ENCODE measurements at places on chromosomes 13 and 19.
A peak's percentile ranks its signal among the peaks of the same experiment; 100 is the strongest.

DNA sequence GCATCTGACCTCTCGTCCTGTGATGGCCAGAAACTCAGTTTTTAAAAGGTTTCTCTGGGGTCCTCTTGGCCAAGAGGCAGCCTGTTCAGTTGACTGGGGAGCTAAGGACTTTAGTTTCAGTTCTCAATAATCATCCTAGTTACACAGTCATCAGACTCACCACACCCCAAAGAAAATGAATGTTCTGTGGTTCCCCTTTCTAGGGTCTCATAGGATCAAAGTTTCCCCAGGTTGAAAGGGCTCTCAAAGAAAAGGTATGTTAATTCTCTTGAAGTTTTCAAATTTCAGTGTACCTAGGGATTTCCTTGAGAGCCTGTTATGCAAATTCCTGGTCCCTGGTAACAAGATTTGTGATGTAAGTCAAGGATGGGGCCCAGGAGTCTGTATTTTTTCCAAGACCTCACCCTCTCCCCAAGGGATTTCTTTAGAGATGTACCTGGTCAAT lies 94.9 kb downstream of the FAM216B start:
- no peak for DNase-seq

- no peak for DNase-seq
Measured at GRCh38 chr19:23699521-23699860, 12.5 kb upstream of the ZNF675 start.

DNA sequence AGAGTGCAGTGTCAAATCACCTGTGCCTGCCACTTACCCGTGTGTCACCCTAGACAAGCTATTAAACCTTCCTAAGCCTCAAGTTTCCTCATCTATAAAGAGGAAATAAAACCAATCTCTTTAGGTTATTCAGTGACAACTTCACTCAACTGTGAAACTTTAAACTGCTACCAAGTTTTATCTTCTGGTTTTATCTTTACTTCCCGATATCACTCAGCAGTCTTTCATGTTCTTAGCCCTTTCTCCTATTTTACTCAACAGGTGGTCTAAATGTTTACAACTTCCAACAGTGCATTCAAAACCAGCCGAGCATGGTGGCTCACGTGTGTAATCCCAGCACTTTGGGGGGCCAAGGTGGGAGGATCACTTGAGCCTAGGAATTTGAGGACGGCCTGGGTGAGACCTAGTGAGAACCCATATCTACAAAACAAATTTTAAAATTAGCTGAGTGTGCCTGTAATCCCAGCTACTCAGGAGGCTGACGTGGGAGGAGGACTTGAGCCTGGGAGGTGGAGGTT lies 59.6 kb downstream of the GPALPP1 start:
- DNase-seq, result no peak

- DNase-seq, result no peak
Measured at GRCh38 chr13:26272621-26273020, 18.7 kb downstream of the CDK8 start.

- no peak for DNase-seq
Measured at GRCh38 chr19:33339016-33339984, 34.2 kb upstream of the CEBPG start.

DNA sequence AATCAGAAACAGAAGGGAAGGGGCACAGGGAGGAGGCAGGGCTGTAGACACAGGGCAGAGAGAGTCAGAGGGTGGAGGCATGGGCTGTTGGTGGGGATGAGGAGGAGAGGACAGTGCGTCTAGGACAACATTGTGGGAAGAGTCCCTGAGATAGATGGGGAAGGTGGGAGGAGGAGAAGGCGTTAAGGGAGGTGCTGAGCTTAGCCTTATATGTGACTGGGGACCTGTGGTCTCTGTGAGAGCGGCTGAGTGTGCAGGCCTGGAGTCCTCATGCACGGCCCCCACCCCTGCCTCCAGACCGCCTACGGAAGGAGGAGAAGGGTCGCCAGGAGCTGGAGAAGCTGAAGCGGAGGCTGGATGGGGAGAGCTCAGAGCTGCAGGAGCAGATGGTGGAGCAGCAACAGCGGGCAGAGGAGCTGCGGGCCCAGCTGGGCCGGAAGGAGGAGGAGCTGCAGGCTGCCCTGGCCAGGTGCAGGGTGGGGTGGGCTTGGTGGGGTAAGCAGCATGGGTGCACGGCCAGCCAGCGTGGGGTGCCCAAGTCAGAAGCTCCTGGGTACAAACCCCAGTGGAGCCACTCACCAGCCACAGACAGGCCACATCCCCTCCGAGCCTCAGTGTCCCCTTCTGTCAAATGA lies 56.8 kb downstream of the KCNC3 start:
- no peak for DNase-seq

DNA sequence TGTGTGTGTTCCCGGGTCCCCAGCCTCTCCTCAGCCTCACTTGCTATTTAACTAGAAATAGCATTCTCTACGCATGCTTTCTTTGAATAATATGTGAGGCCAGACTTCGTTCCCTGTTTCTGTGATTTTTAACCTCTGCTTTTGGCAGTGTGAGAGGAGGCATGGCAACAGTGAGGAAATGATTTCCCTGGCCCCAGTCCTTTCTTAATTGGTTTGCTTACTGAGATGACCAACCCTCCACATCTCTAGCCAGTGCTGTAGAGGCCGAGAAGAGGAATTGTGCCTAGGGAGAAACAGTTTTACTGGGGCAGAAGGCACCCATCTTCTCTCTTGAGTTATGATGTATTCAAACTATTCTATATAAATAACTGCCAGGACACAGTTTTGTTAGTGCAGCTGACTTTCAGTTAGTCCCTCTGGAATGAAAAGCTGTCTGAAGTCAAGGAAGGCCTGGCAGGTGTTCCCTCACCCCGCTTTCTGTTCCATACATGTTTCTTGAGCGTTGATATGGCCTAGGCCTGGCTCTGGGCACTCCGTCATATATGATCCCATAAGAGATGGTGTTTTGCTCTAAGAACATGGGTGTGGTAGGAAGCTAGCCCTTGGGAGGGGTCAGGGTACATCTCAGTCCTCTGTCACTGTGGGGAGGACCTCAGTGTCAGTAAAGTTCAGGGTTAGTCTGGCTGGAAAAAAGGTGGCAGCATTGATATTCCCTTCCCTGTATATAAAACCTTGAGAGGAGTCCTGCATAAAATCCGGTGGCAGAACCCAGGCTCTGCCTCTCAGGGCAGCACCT lies 73.7 kb upstream of the NPAS1 start:
- DNase-seq, result peak; percentile 53

All from femur (tissue), 1 donor.